ENCODE measurements at places on chromosomes 3 and 15. TPM values are rescaled to one million over a fixed set of nuclear protein-coding genes. Genes with fewer than 3 reads are reported as not detected.

The SLC7A14 gene
- total RNA-seq = under 0.01 TPM

The ENTPD3 gene
- total RNA-seq = 24.3 TPM

The RASL12 gene
- not detected for total RNA-seq

The LRRIQ4 gene
- not detected for total RNA-seq

The ANAPC13 gene
- 50.5 TPM for total RNA-seq

The TRPM1 gene
- 0.68 TPM for total RNA-seq

The GRM7 gene
- not detected for total RNA-seq

The SMCO1 gene
- not detected for total RNA-seq

The TMCO5A gene
- total RNA-seq = not detected

The MOBP gene
- total RNA-seq = not detected

The GPR87 gene
- 121 TPM for total RNA-seq

The GOLGA6L10 gene
- 1.4 TPM for total RNA-seq

The SENP8 gene
- 2.7 TPM for total RNA-seq

The GRAMD1C gene
- 1.0 TPM for total RNA-seq

The GCNT3 gene
- 3.4 TPM for total RNA-seq

The SLC28A1 gene
- not detected for total RNA-seq

The GPR176 gene
- total RNA-seq = 8.2 TPM

The EEFSEC gene
- total RNA-seq = 3.4 TPM

The KCNMB3 gene
- 0.34 TPM for total RNA-seq

The LRRC31 gene
- not detected for total RNA-seq

The CCDC9B gene
- total RNA-seq = 9.9 TPM

The TRH gene
- not detected for total RNA-seq

The GOLGA8H gene
- total RNA-seq = 0.07 TPM

The RLBP1 gene
- 0.28 TPM for total RNA-seq

The DAZL gene
- not detected for total RNA-seq

The SLC6A20 gene
- 0.14 TPM for total RNA-seq

The SPTSSB gene
- 0.64 TPM for total RNA-seq

The RBSN gene
- total RNA-seq = 35.3 TPM

The TMEM108 gene
- total RNA-seq = not detected
